B cell (primary cell): ENCODE measurements at places on chromosomes 13 and 19.
A peak's percentile ranks its signal among the peaks of the same experiment; 100 is the strongest.

DNA sequence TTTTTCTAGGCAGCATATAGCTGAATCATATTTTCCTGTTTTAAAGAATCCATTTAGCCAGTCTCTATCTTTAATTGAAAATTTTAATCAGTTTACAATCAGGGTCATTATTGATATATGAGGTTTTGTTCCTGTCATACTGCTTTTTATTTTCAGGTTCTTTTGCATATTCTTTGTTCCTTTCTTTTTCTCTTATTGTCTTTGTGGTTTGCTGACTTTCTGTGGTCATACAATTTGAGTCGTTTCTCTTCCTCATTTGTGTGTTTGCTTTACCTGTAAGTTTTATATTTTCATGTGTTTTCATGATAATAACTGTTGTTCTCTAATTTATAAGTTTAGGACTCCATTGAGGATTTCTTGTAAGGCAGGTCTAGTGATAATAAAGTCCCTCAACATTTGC is 812.6 kb downstream of the DACH1 start:
- DNase-seq, result no peak

GRCh38 chr19:18967358-18968146 is 26.5 kb upstream of the HOMER3 start:
- DNase-seq, result no peak

- no peak for DNase-seq
These were observed 70.1 kb downstream of the DCLK1 start for GRCh38 chr13:36061054-36061453.

- DNase-seq, result no peak
These were observed 9.6 kb downstream of the LDLR start for GRCh38 chr19:11098861-11099260.

- DNase-seq, result no peak
These were observed 154.0 kb upstream of the TSC22D1 start for GRCh38 chr13:44730099-44730498.

DNA sequence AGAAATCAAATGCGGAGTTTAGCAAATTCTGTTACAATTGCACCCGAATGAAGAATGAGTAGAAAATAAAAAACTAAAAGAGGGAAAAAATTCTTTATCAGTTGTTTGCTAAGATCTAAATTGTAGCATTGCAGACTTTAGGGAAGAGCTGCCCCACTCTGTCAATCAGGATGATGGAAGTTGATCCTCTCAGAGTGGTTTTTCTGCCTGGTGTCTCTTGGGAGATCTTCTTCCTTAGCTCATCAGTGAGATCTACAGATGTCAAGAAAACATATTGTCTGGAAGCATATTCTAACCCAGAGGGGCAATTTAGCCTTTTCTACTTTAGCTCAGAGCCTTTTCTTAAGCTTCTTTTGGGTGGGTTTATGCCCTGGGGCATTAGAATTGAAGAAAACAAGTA is 223.2 kb upstream of the PCDH17 start:
- no peak for DNase-seq

GRCh38 chr19:3644351-3645066 is 17.9 kb upstream of the CACTIN start:
- no peak for DNase-seq

GRCh38 chr13:110797230-110797877 is 83.9 kb downstream of the ING1 start:
- no peak for DNase-seq

DNA sequence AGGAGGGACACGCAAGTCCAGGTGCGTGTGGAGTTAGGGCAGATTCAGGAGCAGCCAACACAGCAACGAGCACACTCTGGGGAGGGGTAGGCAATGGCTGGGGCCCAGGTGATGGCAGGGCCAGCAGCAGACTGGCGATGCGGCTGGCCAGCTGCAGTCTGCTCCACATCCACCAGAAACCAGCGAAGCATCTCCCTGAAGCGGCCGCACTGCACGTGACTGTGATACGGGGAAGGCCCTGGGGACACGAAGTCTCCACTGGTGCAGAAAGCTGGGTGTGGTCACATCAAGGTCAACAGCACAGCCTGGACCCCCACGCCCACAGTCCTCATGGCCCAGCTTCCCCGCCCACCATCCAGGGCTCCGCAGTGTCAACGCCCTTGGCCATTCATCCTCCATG is 21.3 kb upstream of the EPHX3 start:
- DNase-seq, result no peak

DNA sequence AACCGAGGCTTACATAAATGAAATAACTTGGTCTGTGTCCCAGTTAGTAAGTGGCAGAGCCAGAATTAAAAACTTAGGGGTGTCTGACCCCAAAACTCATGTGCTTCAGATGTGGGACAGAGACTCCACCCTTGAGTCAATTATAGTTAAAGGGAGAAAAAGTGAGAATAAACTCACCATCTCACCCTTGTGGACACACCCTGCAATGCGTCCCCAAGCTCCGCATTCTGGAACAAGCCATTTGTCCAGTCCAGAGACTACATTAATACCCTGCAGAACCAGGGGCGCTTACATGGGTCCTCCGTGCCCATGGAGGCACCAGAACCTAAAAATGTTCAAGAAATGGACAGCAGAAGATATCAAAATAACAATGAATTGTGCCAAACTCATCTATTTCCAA is 207.0 kb upstream of the ZNF507 start:
- no peak for DNase-seq

- no peak for DNase-seq
These were observed 1193.0 kb downstream of the UQCRFS1 start for GRCh38 chr19:28019901-28020300.

- DNase-seq, result no peak
These were observed 107.8 kb upstream of the SPRY2 start for GRCh38 chr13:80448725-80449124.

- peak; percentile 5 for DNase-seq
These were observed 380.8 kb downstream of the LMO7 start for GRCh38 chr13:76016799-76017400.

- DNase-seq, result peak; percentile 45
These were observed 7.9 kb downstream of the DCAF15 start for GRCh38 chr19:13959962-13960862.

DNA sequence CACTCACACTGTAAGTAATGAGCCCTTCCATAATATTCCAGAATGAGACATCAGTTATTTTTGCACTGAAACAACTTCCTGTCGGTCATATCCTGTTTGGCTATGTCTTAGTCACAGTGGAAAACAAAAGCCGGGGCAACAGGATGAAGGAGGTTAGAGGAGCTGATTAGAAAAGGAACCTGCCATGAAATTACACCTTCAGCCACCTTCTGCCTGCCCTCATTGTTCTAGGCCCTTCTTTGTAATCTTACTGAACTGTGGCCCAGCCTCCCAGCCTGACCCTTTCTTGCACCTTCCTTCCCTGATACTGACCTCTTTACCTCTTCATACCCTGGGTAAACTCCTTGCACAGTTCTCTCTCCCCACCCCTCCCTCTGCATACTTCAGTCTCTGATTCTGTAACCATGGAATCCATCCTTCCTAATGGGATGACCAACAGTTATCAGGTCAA is 67.3 kb downstream of the DOCK9 start:
- DNase-seq, result no peak

GRCh38 chr13:32791545-32792172 is 205.4 kb downstream of the PDS5B start:
- no peak for DNase-seq

- DNase-seq, result no peak
These were observed 7.6 kb downstream of the LMO7 start for GRCh38 chr13:75643693-75644092.

- no peak for DNase-seq
These were observed 534.9 kb upstream of the KLF12 start for GRCh38 chr13:74669149-74669548.

GRCh38 chr19:9823816-9824215 is 3.9 kb upstream of the UBL5 start:
- no peak for DNase-seq

- DNase-seq, result no peak
These were observed 304.7 kb downstream of the ENOX1 start for GRCh38 chr13:43482026-43482425.

GRCh38 chr19:51259348-51260245 is 8.7 kb downstream of the SIGLECL1 start:
- DNase-seq, result no peak

GRCh38 chr13:106821979-106822378 is 254.0 kb upstream of the ARGLU1 start:
- no peak for DNase-seq
